Foreskin keratinocyte (primary cell): ENCODE measurements at places on chromosomes 16 and 17. TPM values are rescaled to one million over a fixed set of nuclear protein-coding genes. Genes with fewer than 3 reads are reported as not detected.

The RHBDF1 gene
- 20.3 and 27.5 TPM in 2 replicates for total RNA-seq

The SULT1A1 gene
- total RNA-seq = 1.6 and 1.8 TPM in 2 replicates

The PGAP6 gene
- total RNA-seq = 37.7 and 44.5 TPM in 2 replicates

The TMEM11 gene
- 24.2 and 29.6 TPM in 2 replicates for total RNA-seq

The KCNAB3 gene
- total RNA-seq = 0.78 and 1.0 TPM in 2 replicates

The KIF2B gene
- total RNA-seq = not detected in 2 replicates

The NPIPB6 gene
- total RNA-seq = 0.21 and 0.58 TPM in 2 replicates

The ERCC4 gene
- total RNA-seq = 6.3 and 7.2 TPM in 2 replicates

The CETP gene
- total RNA-seq = not detected in 2 replicates

The UTS2R gene
- not detected in 2 replicates for total RNA-seq

The HBM gene
- not detected in 2 replicates for total RNA-seq

The PHOSPHO1 gene
- 0.11 and 0.31 TPM in 2 replicates for total RNA-seq

The ALOXE3 gene
- total RNA-seq = 2.4 and 4.7 TPM in 2 replicates

The EFTUD2 gene
- total RNA-seq = 129 and 136 TPM in 2 replicates

The ITGB3 gene
- 0.04 and 0.20 TPM in 2 replicates for total RNA-seq

The MYLK3 gene
- 0.04 TPM in 1 of 2 replicates, not detected in the other for total RNA-seq

The SCGB1C2 gene
- not detected in 2 replicates for total RNA-seq

The PPL gene
- total RNA-seq = 33.4 and 41.5 TPM in 2 replicates

The GNG13 gene
- total RNA-seq = not detected in 2 replicates

The AOC3 gene
- total RNA-seq = 0.14 and 0.24 TPM in 2 replicates

The C16orf96 gene
- total RNA-seq = not detected in 2 replicates

The TP53TG3E gene
- total RNA-seq = not detected in 2 replicates

The LPO gene
- not detected in 2 replicates for total RNA-seq

The IGSF6 gene
- total RNA-seq = 0.03 and 0.04 TPM in 2 replicates

The KCTD13 gene
- total RNA-seq = 7.0 and 7.2 TPM in 2 replicates

The HOXB3 gene
- 0.04 and 0.48 TPM in 2 replicates for total RNA-seq

The SPPL2C gene
- total RNA-seq = not detected in 2 replicates

The WSCD1 gene
- not detected in 2 replicates for total RNA-seq

The ANKRD40 gene
- 35.6 and 38.8 TPM in 2 replicates for total RNA-seq

The SHBG gene
- total RNA-seq = not detected in 2 replicates

The PLEKHG4 gene
- 8.9 and 14.1 TPM in 2 replicates for total RNA-seq

The TBC1D3K gene
- total RNA-seq = not detected in 2 replicates

The PPP1R27 gene
- not detected in 2 replicates for total RNA-seq

The C1QTNF8 gene
- not detected in 2 replicates for total RNA-seq

The TLCD1 gene
- total RNA-seq = 11.2 and 17.1 TPM in 2 replicates

The IRX6 gene
- not detected in 2 replicates for total RNA-seq

The PRDM7 gene
- total RNA-seq = not detected in 2 replicates

The ACACA gene
- total RNA-seq = 89.8 and 90.2 TPM in 2 replicates

The GDPD3 gene
- 0.60 and 0.78 TPM in 2 replicates for total RNA-seq

The HOXB7 gene
- total RNA-seq = 0.28 and 0.54 TPM in 2 replicates

The PPY gene
- total RNA-seq = not detected in 2 replicates

The ZKSCAN2 gene
- 3.5 and 3.8 TPM in 2 replicates for total RNA-seq

The TMC7 gene
- total RNA-seq = 2.6 and 2.9 TPM in 2 replicates

The TMEM92 gene
- total RNA-seq = 2.8 and 6.5 TPM in 2 replicates

The HES7 gene
- total RNA-seq = 1.0 and 1.1 TPM in 2 replicates

The CACNA1H gene
- not detected in 2 replicates for total RNA-seq

The PYDC1 gene
- total RNA-seq = not detected in 2 replicates

The SLC52A1 gene
- total RNA-seq = 0.71 and 0.85 TPM in 2 replicates

The DNAI2 gene
- total RNA-seq = not detected in 2 replicates

The COX10 gene
- total RNA-seq = 15.2 and 16.0 TPM in 2 replicates

The IRF8 gene
- not detected in 2 replicates for total RNA-seq

The KRT27 gene
- not detected in 2 replicates for total RNA-seq

The HEATR9 gene
- total RNA-seq = not detected in 2 replicates

The STUB1 gene
- total RNA-seq = 125 and 138 TPM in 2 replicates

The MLKL gene
- total RNA-seq = 19.8 and 23.6 TPM in 2 replicates

The TMIGD1 gene
- total RNA-seq = not detected in 2 replicates

The CES3 gene
- total RNA-seq = 0.88 and 1.1 TPM in 2 replicates

The GFAP gene
- total RNA-seq = 0.10 and 0.39 TPM in 2 replicates
